ENCODE measurements at places on chromosomes 11 and 22.

GRCh38 chr11:96203567-96204365 lies 139.2 kb downstream of the MAML2 start:
- DNase-seq: no peak

DNA sequence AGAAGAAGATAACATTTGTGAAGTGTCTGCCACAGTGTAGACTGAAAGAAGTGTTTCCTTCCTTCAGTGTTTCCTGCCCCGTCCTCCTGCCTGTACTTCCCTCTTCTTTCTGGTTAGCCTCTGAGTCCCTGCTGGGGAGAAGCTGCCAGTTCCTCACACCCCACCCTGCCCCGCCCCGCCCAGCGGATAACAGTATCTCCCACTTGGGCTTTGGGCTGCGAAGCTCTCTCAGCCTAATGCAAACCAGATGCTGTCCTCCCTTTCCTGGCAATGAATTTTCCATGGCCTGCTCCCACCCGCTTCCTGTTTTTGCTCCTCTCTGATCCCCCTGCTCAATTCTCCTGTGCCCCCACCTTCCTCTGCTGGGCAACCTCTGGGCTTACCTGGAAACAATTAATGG lies 5.2 kb upstream of the RAB3IL1 start:
- no peak for DNase-seq

- DNase-seq: no peak
These were observed 5.2 kb upstream of the MUC5AC start for GRCh38 chr11:1152316-1153104.

DNA sequence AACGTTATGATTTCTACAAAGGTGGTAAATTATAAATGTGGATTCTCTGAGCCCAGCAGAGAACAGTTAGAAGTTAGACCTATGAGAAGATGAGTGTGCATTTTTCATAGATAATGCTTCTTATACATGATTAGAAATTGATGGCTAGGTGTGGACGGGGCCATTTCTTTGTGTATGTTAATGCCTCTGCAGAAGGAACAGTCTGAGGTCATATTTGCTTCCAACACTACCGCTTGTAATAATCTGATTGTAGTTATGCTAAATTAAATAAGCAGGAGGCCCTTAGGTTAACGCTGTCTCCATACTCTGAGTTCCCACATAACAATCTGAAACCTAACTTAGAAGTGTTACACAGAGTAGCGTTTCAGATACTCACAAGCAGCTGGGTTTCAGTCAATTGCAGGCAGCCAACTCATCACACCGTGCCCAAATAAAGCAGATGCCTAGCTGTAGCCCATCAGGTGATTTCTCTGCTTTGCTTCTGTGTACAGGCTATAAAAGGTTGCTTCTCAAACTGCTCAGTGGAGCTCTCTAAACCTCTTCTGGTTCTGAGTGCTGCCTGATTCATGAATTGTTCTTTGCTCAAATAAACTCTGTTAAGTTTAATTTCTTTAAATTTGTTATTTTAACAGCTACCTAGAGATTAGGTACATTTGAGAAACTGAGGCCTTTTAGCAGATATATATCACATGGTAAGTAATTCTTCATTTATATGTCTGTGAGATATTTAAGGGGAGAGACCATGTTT lies 638.8 kb upstream of the CCDC90B start:
- DNase-seq: no peak

GRCh38 chr11:69153661-69154060 lies 2.1 kb upstream of the SMIM38 start:
- DNase-seq: no peak

DNA sequence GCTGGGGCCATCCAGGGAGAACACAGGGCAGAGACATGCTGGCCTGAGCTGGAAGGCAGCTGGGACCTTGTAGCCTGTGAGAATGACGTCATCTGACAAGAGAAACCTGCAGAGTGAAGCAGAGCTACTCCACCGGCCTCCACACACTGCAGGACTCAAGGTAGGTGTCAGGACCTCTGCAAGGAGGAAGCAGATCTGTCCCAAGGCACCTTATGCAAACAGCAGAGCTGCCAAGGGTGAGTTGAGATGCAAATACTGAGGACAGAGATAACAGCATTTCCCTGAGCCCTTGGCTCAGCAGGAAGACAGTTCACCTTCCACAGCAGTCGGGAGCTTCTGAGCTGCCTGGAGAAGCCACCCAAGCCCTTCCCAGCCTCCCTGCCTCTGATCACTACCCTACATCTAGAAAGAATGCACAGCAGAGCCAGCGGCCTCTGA lies 51.9 kb upstream of the IGSF9B start:
- no peak for DNase-seq

- no peak for DNase-seq
These were observed 42.2 kb upstream of the FAM181B start for GRCh38 chr11:82775736-82776346.

DNA sequence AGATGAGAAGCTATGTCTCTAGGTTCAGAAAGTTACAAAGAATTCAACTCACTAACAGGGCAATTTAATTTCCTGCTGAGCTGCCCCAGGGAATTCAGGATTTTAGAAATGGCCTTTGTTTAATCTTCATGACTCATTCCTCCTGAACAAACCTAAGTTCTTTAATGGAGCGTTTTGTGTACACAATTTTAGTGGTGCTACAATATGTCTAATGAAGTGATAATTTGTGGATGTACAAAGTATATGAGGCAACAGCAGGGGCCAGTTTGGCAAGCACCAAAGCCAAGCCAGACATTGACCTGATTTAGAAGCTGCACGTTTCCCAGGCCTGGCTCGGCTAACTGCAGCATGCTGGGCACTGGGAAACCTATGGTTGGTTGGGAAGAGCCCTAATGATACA lies 34.4 kb upstream of the HEPHL1 start:
- DNase-seq: no peak

GRCh38 chr22:35315855-35316745 lies 16.4 kb downstream of the TOM1 start:
- DNase-seq: no peak

- no peak for DNase-seq
These were observed 9.0 kb downstream of the NEAT1 start for GRCh38 chr11:65431451-65432099.

- no peak for DNase-seq
These were observed at the start of gene KCNQ1 for GRCh38 chr11:2444821-2445745. Gene KCNQ1, plus strand, starts transcription at chr11:2445008. Its CDS starts 91 bp downstream, at chr11:2445099.

DNA sequence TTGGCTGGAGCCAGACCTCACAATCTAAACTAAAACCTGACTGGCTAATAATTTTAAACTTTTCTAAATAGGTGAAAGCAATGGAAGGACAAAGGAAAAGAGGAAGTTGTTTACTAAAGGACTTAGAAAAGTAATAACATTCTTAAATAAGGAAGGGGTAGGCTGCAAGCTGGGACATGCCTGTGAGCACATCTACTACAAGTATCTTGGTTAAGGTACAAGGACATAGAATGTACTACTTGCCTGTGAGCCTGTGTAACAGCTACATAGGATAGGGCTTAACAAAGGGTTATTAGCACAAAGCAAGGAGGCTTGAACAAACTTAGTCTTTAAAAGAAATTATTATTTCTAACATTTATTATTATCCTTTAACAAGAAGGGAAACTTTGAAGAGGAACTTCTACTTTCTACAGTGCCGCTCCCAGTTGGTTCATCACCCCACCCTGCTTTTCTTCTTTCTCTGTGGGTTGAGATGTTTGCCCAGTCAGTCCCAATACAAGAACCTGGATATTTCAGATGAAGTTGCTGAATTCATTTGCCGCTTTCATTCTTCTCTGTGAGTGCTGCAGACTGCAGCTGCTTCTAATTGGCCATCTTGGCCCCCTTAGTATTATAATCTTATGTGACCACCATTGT lies 87.5 kb downstream of the PRMT3 start:
- DNase-seq: no peak

DNA sequence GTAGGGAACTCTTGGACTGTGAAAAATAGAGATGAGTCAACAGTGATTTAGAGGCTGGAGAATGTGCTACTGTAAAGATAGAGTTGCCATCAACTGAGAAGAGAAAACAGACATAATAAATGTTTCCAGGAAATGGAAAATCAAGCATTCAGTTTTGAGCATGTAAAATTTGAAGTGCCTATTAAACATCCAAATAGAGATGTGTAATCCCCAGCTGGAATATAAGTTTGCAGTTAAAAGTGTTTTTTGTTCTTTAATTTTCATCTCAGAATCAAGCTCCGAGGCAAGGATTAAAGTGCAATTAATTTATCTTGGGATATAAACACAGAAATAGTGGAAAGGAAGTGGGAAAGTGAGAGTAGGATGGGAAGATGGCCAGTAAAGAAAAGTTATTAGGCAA lies 666.0 kb upstream of the RAG2 start:
- DNase-seq: no peak

- DNase-seq: no peak
These were observed 14.9 kb downstream of the SLC25A18 start for GRCh38 chr22:17578136-17578754.

GRCh38 chr11:62088331-62088933 lies 35.4 kb upstream of the INCENP start:
- no peak for DNase-seq

DNA sequence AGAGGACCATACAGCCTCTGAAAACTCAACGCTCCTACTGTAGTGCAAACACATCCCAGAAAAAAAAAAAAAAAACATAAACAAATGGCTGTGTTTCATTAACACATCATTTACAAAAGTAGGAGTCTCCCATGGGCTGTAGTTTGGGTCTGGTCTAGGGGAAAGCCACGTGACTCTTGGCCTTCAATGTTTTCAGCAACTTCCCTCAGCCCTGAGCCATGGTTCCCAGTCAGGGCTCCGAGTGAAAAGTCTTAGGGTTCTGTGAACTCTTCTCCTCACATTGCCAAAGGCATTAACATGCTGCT lies 58.5 kb downstream of the CSNK2A3 start:
- no peak for DNase-seq

GRCh38 chr11:93396316-93396715 lies 65.8 kb downstream of the DEUP1 start:
- no peak for DNase-seq

- no peak for DNase-seq
These were observed 36.0 kb upstream of the CHRNA10 start for GRCh38 chr11:3707176-3707575.

GRCh38 chr11:14617241-14618027 lies 26.2 kb upstream of the PDE3B start:
- DNase-seq: no peak

GRCh38 chr11:72575533-72576242 lies 98.5 kb downstream of the PDE2A start:
- DNase-seq: no peak

GRCh38 chr11:83475760-83476159 lies 189.6 kb upstream of the CCDC90B start:
- no peak for DNase-seq

DNA sequence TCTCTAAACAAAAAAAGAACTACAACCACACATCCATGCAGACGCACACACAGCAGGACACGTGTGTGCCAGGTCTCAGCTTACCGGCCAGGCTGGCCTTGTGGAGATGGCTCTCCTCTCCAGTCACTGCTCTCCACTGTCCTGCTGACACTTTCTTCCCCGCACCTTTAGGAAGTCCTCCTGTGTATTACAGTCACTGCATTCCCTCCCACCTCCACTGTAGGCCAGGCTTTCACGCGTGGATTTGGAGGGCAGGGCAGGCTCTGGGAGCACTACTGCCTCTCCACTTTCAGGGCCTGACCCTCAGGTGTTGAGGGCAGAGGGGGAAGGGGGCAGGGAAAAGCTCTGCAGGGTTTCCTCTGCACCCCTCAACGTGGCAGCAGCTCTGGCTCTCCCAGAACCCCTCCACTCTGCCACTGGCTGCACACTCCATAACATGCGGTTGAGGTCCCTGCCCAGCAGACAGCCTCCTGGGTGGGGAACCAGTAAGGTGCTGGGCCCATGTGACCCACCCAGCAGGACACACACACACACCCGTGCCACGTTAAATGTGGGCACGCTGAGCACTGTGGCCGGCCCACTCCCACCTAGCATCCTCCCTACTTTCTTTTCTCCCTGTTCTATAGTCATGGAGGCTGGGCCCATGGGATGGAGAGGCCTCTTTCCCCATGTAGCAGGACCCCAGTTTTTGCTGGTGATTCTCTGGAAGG lies 107.0 kb upstream of the PITPNB start:
- DNase-seq: no peak

DNA sequence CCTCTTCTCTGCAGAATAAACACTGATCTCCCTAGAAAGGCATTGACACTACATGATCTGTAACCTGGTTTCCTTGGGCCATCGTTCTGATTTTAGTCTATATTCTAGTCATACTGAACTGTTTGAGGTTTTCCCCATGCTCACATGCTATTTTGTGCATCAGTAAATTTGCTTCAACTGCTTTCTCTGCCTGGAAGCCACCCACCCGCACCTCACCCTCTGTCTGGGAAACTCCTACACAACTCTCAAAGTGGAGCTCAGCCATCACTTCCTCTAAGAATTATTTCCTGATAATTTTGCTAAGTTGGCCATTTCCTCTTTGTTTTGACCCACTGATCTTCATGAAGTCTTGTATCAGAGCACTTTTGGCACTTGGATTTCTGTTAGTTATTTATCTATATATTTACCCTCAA lies 36.1 kb downstream of the MMP20 start:
- DNase-seq: no peak

DNA sequence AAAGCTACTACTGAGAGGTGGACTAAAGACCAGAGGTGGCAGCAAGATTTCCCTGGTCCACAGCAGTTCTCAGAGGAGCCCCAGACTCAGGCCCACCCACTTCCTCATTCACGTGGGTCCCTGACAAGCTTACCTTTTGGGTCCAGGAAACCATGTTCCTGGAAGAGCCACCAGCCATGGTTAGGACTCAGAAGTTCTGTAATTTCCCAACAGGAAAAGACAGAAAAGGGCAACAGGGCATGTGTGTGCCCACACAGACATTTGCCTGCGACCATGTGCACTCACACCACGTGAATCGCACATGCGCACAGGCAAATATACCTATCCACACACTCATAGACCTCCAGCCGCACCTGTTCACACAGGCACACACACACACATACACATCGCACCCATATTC lies 42.9 kb downstream of the LRRC32 start:
- DNase-seq: no peak

- DNase-seq: no peak
These were observed 1.8 kb upstream of the EPS8L2 start for GRCh38 chr11:704228-704674.

DNA sequence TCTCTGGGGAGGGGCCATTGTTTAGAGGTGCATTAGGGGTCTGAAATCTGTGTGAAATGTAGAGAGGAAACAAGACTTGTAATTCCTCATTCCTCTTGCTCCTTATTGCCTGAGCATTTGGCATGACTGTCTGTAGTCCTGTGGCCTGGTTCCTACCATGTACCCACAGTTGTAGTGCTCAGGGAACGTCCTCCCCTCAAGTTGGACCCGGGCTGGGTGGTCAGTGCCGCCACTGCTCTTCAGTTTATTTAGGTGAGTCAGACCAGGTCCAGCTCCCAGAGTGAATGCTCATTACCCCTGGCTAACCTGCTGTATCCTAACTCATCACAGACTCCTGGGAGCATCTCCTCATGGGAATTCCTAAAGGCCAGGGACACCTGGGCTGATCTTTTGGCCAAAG lies 139.8 kb downstream of the GRIK4 start:
- DNase-seq: no peak
